Cortex of kidney (tissue), 1 donor: ENCODE measurements at places on chromosomes 16 and 17.

GRCh38 chr16:11395949-11396240 lies 50.6 kb downstream of the RMI2 start:
- no peak for DNase-seq

GRCh38 chr17:3754458-3755334 lies 31.0 kb downstream of the HASPIN start:
- DNase-seq: no peak

DNA sequence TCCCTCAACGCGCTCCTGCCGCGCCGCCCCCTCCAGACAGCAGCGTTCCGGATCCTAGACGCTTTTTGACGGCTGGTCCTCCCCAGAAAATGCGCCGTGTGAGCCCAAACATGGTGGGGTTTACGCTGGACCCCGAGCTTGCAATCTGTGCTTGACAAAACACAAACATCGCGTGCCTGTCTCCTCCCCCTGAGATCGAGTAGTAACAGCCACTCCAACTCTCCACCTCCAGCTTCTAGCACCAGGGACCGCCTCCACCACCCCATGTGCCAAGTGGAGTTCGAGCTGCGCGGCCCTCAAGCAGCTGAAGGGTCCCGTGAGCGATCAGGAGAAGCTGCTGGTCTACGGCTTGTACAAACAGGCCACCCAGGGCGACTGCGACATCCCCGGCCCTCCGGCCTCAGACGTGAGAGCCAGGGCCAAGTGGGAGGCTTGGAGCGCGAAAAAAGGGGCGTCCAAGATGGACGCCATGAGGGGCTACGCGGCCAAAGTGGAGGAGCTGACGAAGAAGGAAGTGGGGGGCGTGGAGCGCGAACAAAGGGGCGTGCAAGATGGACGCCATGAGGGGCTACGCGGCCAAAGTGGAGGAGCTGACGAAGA lies 656 bp upstream of the GEMIN4 start:
- no peak for DNase-seq

GRCh38 chr17:56835264-56835585 lies 1.3 kb downstream of the DGKE start:
- DNase-seq: no peak

DNA sequence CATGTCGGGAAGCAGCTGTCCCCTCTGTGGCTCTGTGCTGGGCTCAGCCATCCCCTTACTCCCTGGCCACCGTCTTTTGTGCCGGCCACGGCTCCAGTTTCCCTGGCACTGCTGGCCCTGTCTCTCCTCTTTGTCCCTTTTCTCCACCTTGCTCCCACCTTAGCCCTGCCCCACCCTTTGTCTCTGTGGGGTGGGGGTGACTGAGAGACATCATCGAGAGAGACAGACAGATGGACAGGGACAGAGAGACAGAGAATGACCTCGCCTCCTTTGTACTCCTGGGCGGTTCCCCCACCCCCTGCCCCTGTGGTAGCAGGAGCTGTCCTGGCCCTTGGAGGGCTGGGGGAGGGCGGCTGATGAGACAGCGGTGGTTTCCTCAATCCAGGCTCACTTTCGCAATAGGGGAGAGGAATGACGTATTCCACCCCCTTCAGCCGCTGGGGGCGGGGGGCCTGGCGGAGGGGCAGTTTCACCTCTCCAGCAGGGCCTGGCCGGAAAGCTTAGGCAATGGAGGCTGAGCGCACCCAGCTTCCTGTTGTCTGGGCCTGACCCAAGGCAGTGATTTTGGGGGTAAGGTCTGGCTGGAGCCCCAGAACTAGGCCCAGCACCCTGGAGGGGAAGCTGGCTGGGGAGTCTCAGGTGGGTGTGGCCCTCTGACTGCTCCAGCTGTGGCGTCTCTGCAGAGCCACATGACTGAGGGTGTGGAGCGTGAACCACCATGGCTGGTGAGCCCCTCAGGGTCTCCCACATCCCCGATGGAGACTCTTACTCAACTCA lies 7.3 kb downstream of the FMNL1 start:
- no peak for DNase-seq

GRCh38 chr16:26342621-26343020 lies 650.9 kb downstream of the HS3ST4 start:
- no peak for DNase-seq

GRCh38 chr16:31269541-31269940 lies 9.8 kb downstream of the ITGAM start:
- DNase-seq: no peak

GRCh38 chr17:65593855-65594845 lies 32.7 kb upstream of the AXIN2 start:
- DNase-seq: no peak

DNA sequence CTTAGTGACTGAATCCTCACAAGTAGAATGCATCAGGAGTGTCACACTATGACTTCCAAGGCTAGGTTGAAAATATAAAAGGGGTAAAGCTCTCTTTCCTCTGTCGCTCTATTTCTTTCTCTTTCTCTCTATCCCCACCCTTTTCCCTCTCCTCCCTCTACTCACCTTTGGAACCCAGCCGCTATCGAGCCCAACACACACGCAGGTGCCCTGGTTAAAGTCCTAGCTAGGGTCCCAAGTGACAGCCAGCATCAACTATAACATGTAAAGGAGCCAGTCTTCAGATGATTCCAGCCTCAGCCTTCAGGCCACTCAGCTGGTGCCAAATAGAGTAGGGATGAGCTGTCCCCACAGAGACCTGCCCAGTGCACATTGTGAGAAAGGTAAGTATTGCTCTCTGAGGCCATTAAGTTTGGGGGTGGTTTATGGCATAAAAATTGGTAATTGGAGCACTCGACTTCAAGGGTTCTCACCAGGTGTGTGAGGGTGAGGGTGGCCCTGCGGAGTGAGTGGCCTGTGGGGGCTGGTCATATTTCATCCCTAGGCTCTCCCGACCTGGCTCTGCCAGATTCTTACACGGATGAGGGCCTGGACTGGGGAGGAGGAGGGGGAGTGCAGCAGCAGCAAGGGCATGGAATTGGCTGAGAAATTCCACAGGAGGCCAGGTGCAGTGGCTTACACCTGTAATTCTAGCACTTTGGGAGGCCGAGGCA lies 14.9 kb upstream of the C16orf54 start:
- DNase-seq: no peak

DNA sequence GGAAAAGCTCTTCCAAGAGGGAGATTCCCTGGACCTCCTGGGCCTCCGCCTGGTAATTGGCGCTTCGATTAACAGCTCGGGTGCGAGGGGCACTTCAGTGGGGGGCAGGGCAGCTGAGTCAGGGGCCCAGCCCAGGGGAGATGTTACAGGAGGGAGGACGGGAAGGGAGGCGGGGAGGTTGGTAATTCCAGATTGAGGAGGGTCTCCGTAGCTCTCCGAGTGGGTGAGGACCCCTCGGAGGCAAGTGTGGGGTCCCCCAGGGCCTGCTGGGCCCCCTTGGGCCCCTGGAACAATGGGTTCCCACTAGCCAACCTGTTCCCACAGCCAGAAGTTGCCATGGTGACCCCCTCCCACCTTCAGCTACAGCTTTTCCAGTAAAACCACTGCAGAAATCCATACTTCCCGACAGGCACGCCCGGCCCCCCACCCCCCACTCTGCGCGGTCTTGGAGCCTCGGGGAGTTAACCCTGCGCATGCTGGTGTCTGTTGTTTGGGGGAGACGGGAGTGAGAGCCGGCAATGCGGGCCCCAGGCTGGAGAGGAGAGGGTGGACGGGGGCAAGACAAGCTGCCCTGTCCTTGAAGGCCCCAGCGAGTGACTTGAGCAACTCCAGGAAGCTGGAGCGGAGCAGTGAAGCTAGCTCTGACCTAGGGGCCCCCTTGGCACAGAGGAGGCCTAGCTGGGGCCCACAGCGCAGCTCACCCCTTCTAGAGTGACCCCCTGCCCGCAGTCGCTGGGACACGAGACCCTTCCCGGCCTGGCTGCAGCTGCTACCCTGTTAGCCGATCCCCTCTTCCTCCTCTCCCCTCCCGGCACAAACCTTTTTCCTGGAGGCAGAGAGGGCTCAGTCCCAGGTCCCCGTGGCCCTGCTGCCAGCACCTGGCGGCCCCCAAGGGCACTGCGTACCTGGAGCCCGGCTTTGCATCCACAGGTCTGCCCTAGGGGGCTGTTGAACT lies 37.8 kb downstream of the TMEM235 start:
- no peak for DNase-seq

GRCh38 chr17:43800736-43801135 lies 20.5 kb downstream of the CFAP97D1 start:
- no peak for DNase-seq

DNA sequence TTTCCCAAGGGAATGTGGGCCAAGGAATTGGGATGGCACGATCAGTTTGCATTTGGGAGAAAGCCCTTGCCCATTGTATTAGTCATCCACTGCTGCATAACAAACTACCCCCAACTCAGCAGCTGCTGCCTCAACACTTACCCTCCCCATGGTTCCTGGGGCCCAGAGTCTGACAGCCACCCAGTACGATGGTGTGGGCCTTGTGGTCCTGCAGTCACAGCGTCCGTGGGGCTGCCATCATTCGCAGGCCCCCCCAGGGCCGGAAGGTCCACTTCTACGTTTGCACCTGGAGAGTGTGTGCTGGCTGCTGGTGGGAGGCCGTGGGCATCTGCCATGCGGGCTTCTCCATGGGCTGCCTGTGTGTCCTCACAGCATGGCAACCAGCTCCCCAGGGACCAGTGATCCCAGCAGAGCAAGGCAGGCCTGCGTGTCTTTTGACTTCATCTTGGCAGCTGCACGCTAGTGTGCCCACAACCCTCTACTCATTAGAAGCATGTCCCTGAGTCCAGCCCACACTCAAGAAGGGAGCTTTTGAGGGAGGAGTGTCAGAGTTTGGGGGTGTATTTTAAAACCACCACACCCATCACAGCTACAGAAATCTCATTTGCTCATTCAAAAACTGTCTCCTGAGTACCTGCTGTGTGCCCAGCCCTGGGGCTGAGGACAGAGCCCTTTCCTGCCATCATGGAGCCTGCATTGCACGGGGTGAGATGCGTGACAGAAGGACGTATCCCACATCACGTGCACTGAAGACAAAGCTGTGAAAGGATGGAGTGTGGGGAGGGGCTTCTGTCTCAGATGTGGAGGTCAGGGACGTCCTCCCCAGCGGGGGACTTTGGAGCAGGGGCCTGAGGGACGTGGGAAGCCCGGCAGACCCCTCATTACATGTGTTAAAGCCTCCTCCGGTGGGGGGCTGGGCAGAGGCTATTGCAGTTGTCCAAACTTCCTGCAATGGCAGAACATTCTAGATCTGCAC lies 185.0 kb upstream of the ZNF469 start:
- no peak for DNase-seq

DNA sequence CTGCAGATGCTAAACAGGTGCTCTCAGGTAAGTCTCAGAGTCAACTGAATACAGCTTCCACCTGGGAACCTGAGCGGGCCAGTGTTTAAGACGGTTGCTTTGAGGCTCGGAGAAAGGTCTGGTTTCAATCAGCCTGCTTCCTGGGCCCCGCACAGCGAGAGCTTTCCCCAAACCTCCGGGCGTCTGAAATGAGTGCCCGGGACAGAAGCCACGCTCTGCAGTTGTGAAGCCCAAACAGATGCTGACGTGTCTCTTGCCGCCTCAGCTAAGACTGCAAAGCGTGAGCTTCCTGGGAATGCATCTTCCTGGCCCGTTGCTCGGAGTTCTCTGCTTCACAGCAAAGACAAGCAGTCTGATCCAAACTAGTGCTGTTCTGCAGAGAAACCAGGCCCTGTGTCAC lies 36.7 kb downstream of the PLXDC1 start:
- DNase-seq: no peak

DNA sequence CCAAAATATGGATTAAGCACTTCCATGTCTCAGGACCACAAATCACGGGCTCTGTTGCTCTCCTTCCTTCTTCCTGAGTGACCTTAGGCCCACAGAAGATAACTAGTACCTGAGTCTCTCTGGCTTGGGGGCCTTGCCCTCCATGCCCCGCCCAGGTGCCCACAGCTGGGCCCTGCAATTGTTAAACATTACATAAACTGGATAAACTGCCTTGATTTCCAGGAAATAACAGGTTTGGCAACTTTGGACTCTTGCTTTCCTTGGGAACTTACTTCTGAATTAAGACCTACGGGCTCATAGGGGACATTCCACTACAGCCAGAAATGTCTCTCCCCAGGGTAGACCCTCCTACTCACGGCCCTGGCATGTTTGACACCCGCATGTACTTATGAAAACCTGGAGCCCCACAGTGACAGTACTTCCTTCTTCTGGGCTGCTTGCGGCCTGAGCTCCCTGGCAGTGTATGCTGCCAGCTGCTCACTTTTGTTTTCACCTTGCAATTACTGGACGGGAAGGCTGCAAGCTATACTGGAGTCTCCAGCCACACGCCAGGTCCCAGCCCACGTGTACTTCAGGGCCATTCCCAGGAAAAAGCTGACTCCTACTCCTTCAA lies 2.3 kb upstream of the UBALD2 start:
- no peak for DNase-seq

DNA sequence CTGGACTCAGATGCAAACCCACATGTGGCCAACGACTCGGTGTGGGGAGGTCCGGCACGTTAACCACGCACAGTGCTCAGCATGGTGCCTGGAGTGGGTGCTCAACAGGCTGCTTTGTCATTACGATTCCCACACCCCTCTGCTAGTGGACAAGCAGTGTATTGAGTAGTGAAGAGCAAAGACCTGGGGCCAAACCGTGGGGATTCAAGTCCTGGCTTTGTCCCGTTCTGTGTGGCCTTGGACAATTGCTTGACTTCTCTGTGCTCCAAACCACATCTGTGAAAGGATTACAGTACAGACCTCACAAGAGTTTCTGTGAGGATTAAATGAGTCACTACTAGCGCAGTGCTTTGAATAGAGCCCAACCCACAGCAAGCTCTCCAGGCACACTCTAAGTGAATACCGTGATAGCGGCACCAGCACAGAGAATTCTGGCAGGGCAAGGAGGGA lies 33.8 kb downstream of the TRPV2 start:
- DNase-seq: no peak

DNA sequence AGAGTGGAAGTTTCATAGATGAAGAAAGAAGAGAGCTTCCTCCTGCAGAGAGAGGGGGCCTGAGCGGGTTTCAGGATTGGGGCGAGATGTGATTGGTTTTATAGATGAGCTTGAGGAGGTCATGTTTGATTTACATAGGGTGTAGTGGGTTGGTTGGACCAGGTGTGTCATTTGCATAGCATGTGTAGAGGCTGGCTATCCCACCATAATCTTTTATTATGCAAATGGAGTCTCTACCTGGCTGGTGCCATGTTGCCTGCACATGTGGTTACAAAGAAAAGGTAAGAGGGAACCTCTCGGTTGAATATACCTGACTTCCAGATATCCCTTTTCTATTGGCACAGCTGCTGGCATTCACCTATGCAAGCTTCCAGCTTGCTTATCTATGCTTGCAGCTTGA lies 228.1 kb downstream of the BCAS3 start:
- no peak for DNase-seq
